ENCODE measurements at places on chromosomes 11 and 22. TPM values are rescaled to one million over a fixed set of nuclear protein-coding genes. Genes with fewer than 3 reads are reported as not detected.

GPR83 gene
- not detected for total RNA-seq

DNA sequence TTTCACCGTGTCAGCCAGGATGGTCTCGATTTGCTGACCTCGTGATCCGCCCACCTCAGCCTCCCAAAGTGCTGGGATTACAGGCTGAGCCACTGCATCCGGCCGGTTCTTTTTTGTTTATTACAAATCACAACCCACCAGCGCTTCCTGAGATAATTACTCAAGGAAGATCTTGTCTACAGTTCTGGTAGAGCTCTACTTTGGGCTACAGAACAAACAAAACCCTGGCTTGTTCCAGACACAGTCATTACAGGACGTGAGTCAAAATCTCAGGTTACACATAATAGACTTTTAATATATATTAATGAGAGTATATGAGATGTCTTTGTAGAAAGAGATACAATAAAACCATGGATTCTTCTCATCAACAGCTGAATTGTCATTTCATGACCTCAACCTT is 42.8 kb upstream of the NUP50 start:
- no peak for DNase-seq

CDK2AP2 gene
- 72.9 TPM for total RNA-seq

FAM89B gene
- total RNA-seq: 47.4 TPM
